ENCODE measurements at places on chromosomes 16 and 17.

- no peak for DNase-seq
Measured at GRCh38 chr16:83214671-83215070, 587.9 kb downstream of the CDH13 start.

DNA sequence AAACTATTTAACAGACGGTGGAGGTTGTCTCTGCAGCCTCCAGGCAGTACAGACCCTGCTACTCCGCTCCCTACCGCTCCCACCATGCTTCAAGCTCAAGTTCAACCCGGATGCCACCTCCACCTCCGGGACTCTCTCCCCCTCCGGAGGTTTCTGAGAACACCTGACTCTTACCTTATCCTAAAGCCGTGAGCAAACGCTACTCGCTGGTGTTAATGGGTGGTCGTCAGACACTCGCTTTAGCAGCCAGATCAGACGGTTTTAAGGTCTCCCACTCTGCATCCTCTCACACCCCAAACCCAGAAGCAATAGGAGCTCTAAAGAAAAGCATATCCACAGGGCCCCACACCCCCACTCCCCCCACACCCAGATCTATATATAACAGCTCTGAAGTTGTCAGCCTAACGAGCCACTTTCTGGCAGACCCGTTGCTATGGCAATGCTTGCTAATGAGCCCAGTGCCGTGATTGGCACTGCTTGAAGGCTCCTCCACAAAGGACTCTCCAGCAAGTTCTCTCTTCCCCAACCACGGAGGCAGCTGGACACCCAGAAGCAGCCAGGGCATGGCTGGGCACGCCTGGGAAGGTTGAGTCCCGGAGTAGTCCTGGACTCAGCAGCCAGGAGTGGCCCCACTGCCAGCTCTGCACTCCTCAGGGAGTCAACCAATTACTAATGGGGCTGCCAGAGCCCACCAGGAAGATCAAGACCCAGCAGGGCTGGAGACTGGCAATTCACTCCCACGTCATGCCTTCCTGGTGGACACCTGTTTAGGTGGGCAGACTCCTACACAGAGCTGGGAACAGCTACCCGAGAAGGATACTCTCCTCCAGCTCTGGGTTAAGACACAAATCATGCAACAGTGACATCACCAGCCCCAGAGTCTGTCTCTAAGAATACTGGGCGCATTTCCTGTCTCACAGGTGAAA lies 121.2 kb upstream of the RCVRN start:
- no peak for DNase-seq

GRCh38 chr17:17352836-17353624 lies 49.9 kb downstream of the NT5M start:
- DNase-seq: no peak

DNA sequence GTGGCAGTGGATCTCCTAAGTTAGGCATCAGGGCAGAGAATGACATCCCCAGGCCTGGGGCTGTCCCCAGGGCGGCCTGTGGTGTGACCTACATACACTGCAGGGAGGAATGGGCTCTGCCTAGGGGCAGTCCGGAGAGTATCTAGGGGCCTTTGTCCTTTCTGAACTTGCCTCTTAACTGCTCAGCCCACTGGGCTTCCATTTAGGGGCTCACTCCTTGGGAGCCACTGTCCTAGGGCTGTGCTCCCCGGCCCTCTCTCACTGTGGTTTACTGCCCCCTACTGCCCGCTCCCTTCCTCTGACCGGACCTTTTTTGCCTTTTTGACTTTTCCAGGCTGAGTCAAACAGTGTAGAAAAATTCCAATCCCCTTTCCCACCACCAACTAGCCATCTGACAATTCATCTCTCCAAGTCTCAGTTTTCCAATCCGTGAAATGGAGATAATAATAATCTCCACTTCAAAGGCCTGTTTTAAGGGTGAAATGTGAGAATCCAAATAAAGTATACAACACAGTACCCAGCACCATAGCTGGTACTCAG lies 66.8 kb downstream of the DNAH3 start:
- DNase-seq: peak; percentile 35

DNA sequence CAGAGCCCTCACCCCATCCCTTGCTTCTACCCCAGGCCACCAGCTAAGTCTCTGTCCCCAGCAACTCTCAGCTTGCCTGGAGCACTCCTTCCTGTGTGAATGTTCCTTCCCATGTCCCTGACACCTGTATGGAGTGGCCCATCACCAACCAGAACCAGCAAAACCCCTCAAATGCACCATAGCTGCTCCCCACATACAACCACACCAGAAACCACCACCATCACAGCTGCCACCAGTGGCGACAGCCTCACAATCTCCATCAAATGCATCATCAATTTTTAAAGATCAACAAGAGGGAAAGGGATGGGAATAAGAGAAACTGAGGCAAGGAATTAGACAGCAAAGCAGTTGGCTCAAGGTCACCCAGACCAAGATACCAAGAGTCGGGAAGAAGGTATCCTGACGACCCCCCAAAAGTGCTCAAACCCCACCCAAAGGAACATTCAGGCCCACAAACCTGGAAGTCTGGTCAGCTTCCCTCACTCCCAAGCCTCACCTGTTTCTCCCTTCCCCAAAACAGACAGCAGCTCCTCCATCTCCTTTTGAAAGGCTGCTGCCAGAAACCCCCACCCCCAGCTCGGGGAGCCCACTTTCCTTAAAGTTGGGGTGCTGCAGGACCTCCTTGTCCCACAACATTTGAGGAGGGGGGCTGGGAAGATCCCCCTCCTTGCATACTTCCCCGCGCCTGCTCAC lies 1.8 kb downstream of the SRCIN1 start:
- no peak for DNase-seq

- DNase-seq: no peak
Measured at GRCh38 chr16:15572329-15573001, 70.5 kb downstream of the MARF1 start.

DNA sequence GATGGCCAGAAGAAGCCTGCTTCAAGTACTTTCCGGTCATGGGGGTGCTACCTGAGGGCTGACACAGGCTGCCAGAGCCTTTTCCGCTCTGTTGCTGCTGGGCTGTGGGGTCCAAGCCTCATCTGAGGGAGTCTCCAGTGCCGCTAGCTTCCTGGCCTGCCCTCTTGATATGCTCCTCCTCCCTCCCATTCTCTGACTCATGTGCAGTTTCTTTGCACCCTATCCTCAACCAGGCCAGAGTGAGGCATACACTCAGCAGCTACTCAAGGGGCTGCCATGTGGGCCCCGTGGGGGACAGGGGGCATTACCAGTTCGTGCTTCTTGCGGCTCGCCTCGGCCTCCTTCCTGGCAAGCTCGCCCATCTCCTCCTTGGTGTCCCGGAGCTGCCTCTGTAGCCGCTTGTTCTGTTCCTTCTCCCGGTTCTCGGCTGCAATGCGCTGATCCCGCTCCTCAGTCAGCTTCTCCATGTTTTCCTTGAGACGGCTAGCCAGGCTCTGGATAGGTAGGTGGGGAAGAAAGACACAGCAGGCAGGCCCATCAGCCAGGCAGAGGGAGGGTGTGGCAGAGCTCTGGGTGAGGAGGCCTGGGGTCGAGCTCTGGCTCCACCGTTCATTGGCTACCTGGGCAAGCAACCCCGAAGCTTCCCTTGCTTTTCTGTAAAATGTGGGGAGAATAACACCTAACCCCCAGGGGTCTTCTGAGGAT lies 43.8 kb downstream of the PIPOX start:
- no peak for DNase-seq

DNA sequence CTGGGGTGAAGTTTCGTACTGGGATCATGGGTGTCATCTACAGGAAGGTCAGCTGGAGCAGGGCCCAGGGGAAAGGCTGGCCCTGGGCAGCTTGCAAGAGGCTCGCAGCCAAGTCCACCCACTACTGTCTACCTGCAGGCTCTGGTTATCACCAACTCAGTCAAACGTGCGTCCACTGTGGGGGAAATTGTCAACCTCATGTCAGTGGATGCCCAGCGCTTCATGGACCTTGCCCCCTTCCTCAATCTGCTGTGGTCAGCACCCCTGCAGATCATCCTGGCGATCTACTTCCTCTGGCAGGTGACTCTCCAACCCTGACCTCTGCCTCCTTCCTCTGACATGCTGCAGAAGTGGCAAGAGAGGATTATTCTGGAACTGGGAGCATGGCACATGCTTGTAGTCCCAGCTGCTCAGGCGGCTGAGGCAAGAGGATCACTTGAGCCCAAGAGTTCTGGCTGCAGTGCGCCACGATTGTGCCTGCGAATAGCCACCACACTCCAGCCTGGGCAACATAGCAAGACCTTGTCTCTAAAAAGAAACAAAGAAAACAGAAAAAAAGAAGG lies 29.2 kb downstream of the ABCC3 start:
- no peak for DNase-seq

GRCh38 chr17:74089869-74090464 lies 113.5 kb upstream of the RPL38 start:
- DNase-seq: peak; percentile 1

GRCh38 chr17:15255713-15256454 lies 9.2 kb downstream of the PMP22 start:
- DNase-seq: no peak

All from KG1 (cell line).